Posterior cingulate gyrus (tissue), 11 donors: ENCODE measurements at places on chromosomes 6 and 20.

DNA sequence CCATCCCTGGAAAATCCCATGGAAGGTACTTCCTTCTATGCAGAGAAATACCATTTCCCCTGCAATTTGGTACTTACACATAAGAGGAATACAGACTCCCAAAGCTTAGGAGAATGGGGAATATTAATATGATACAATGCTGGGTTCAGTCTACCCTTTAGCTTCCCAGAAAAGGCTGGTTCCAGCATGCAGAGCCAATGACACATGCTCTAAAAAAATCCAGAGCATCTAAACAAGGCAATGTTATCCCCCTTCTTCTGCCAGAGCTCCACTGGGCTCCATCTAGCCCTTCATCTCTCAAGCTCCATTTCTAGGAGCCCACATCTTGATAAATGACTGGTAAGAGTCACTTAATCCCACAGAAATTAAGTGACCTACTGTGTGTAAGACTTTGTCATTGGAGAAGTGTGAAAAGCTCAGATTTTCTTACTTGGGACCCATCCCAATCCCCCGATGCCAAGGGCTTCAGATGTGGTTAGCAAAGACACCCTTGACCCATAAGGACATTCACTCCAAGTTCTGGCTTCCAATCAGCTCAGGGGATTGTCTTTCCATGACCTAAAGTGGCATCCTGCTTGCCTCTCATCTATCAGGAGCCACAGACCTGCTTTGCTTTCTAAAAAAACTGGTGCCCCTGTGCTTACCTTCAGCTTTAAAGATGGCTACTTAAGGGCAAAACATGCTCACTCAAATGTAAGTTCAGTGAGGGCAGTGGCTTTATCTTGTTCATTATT lies 137.5 kb downstream of the UNC5CL start:
- DNase-seq, result no peak

DNA sequence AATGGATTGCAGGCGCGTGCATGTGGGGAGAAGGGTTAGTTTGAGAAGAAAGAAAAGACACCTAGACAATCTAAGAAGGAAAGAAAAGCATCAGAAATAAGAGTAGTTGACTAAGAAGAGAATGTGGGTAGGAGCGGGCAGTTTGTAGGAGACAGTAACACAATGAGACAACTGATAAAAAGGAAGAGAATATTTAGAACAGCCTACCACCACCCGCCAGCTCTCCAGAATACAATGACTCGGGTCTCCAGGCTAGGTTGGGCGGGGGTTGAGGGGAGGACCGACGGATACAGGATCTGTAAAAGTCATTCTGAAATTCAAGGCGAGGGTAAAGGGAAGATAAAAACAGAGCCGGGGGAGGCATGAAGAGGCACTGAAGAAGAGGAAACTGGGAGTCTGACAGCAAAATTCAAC lies 712 bp downstream of the ABHD16A start:
- DNase-seq, result no peak

DNA sequence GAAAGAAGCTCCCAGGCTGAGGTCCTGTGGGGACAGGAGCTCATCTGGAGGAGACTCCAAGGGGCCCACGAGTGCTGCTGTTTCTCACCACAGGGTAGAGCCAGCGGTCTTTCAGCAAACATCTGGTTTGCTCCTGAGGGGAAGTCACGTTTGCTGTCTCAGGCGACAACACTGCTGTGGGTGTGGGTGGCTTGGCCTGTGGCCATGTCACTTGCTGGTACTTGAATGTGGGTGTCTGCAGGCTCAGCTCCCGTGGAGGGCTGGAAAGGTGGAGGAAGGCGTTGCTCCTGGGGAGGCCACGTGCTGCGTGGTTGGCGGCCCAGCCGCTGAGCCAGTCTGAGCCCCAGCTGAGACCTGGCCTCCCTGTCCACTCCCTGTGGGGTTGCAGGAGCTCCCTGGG lies 52.8 kb upstream of the MPC1 start:
- DNase-seq, result no peak

- DNase-seq, result no peak
Measured at GRCh38 chr6:106509420-106510089, 119.7 kb downstream of the RTN4IP1 start.

DNA sequence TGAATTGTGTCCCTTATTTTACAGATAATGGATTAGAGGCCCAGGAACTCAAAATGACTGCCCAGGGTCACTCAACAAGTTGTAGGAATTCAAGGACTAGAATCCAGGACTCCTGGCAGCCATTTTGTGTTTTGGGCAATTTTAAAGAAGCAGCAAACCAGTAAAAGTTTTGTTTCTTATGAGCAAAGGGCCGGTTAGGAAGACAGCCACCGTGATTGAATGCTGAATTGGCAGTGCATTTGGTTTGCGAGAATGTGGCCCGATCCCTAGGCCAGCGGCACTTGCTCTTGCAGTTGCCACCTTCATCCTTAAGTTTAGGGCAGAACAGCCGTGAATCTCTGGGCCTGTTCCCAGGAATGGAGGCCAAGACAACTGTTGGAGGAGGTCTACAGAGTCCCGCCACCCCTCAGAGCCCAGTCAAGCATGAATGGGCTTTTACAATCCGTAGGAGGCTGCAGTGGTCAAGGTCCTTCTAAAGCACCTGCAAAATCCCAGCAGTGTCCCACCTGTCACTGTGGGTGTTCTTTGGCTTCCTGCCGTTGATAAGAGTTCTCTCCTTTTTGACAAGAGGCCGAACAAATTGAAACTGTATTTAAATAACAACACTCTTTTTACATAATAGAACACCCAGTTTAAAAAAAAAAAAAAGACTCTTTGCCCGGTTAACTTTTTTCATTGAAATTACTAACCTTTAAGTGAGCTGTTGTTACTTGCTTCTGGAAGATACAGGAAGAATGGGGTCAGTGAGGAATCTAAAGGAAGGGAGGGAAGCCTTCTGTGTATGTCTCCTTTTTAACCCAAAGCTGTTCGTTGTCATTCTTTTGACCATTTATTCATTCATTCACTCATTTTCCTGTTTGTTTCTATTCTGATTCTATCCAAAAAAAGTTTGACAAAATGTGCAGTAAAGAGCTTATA lies 68.7 kb downstream of the PHACTR2 start:
- no peak for DNase-seq

- DNase-seq, result no peak
Measured at GRCh38 chr6:73710470-73710869, 14.5 kb downstream of the CD109 start.

- DNase-seq, result no peak
Measured at GRCh38 chr6:130520221-130520620, 154.4 kb downstream of the TMEM200A start.

GRCh38 chr6:135555550-135555949 lies 58.0 kb upstream of the AHI1 start:
- DNase-seq, result no peak

GRCh38 chr6:24659561-24659960 lies 7.1 kb downstream of the TDP2 start:
- no peak for DNase-seq

- no peak for DNase-seq
Measured at GRCh38 chr20:8646033-8646441, 422.9 kb upstream of the PLCB4 start.

DNA sequence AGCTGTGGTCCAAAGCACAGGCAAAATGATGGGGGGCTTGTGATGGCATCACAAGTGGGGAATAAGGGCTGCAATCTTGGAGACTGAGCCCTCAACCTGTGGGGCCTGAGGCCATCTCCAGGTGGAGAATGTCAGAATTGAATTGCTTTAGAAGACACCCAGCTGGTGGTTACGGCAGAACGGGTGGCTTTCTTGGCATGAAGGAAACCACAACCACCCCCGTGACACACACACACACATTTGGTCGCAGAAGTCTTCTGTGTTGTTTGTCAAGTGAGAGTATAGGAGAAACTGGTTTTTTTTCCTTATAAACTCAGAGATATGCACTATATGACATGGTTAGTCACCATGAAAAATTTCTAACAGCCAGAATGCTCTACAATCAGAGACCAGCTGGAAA lies 139.5 kb upstream of the CDH4 start:
- DNase-seq, result no peak

- DNase-seq, result no peak
Measured at GRCh38 chr6:22149501-22150367, 147.1 kb downstream of the PRL start.

DNA sequence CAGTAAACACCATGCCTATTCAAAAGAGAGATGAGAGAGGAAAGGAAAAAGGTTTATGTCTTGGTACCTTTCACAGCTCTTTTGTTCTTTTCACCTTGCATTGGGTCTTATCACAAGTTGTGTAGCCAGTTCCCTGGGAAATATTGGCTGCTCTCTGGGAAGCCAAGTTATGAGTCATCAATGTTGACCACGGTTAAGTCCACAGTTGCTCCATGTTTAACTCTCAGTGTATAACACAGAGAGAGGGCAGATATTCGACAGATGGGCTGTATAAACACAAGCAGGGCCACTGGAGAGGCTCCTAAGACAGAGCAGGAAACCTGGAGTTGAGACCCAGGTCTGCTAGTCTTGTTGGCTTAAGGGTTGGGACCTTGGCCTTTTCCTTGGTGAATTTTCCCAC lies 718.6 kb downstream of the QKI start:
- no peak for DNase-seq

DNA sequence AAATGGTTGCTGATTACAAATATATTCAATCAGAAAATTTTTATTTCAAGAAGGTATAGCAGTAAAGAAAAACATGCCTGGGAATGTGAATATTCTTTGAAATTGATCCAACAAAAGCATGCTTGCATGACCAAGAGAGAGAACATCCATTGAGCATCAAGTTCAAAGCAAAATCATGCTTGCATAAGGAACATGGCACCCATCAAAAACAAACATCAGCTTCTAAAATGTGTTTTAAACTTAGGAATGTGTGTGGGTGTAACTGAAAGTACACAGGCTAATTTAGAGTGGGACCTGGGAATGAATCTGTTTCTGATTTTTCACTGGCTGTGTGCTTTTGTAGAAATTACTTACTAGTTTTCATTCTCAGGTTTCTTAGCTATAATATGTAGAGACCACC lies 5.6 kb downstream of the SLC17A5 start:
- no peak for DNase-seq

GRCh38 chr6:74167976-74168375 lies 472.0 kb downstream of the CD109 start:
- DNase-seq, result no peak

- DNase-seq, result peak; percentile 89
Measured at GRCh38 chr6:41424370-41425058, 89.1 kb downstream of the NCR2 start.

DNA sequence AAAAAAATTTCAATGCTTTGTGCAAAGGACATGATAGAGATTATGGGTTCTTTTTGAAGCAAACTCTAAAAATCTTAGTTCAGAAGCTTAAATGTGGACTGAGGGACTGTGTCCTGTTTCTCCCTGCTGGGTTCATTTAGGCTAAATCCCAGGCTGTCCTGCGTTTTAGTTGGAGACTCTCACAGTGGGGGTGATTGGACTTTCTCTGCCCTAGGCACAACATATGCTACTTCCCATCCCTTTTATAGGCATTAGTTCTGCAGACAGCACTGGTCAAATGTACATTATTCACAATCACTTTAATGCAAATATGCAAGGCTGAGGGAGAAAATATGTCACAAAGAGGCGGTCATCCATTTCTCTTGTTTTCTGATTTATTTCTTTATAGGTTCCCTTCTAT lies 71.3 kb downstream of the TFAP2B start:
- no peak for DNase-seq

DNA sequence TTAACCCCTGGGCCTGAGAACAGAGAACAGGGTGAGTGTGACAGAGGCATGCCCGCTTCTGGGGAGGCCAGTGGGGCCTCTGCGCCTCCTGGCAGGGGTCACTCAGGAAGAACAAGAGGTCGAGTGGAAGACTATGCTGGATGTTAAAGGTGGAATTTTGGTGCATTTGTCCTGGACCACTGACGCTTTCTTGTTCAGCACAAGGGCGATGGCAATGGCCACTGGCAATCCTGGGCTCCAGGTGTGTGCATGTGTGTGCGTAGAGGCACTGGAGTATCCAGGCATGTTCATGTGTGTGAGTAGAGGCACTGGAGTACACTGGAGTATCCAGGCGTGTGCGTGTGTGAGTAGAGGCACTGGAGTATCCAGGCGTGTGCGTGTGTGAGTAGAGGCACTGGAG lies 23.5 kb upstream of the NPBWR2 start:
- DNase-seq, result peak; percentile 21

GRCh38 chr6:102405860-102406259 lies 1012.4 kb downstream of the GRIK2 start:
- DNase-seq, result no peak

DNA sequence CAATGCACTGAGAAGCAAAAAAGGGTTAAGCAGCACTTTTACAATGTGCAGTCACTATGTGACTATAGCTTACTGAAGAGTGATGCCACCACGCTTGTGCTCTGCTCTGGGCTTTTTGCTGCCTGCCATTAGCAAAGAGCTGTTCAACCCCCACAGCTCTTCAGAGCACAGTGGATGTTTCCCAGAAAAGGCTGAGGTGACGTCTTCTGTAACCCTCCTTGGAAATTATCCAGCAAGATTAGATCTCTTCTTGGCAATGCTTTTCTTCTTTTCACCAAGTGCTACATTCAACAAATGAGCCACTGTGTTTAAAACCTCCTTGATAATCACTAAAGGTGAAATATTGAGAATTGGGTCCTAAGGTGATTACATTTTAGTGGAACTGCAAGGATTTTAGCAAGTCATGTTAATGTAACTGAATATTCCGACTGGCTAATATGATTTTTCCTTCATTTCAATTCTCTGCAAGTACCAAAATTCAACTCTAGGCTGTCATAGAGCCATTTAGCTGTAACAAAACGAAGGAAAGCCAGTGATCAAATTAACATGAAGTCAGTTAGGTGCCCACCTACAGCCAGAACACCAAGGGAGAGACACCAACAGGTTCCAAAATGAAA lies 34.9 kb downstream of the ELOVL5 start:
- DNase-seq, result no peak

GRCh38 chr6:14316651-14317386 lies 199.2 kb downstream of the CD83 start:
- no peak for DNase-seq

DNA sequence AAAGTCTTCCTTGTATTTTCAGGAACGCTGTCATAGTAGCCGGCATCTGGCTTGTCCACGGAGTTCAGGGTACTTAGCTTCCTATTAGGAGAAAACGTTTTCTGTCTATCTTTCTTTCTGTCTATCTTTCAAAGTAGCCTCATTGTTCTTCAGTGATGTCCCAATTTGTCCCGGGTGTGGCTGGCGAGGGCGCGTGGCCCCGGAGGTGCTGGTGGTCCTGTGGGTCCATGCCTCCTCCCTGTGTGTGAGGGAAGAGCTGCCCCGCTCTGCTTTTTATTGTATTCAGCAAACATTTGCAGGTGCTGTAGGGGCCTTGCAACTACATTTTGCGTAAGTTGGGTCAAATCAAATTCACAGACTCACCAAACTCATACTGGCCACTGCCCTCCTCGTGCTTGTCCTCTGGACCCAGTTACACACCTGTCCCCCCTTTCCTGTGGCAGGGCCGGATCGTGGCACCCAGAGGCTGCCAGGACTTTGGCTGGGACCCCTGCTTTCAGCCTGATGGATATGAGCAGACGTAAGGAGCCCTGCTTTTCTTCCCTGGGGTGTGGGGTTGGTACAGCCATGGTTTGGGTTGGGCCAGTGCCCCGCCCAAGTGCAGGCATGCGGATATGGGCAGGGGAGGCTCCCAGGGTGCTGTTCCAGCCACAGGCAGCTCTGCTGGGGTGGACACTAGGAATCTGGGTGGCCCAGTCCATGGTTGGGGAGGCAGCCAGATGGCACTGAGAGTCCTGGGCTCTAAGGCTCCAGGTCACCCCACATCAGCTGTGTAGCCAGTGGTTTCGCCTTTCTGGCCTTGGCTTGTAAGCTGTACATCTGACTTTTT lies 12.3 kb downstream of the ITPA start:
- DNase-seq, result no peak
